Suprapubic skin (tissue), 4 donors: ENCODE measurements at places on chromosomes 12 and 14.

- no peak for DNase-seq
Measured at GRCh38 chr12:127761880-127762279, 505.1 kb upstream of the TMEM132C start.

GRCh38 chr12:53472056-53472582 lies 20.2 kb downstream of the PCBP2 start:
- no peak for DNase-seq

DNA sequence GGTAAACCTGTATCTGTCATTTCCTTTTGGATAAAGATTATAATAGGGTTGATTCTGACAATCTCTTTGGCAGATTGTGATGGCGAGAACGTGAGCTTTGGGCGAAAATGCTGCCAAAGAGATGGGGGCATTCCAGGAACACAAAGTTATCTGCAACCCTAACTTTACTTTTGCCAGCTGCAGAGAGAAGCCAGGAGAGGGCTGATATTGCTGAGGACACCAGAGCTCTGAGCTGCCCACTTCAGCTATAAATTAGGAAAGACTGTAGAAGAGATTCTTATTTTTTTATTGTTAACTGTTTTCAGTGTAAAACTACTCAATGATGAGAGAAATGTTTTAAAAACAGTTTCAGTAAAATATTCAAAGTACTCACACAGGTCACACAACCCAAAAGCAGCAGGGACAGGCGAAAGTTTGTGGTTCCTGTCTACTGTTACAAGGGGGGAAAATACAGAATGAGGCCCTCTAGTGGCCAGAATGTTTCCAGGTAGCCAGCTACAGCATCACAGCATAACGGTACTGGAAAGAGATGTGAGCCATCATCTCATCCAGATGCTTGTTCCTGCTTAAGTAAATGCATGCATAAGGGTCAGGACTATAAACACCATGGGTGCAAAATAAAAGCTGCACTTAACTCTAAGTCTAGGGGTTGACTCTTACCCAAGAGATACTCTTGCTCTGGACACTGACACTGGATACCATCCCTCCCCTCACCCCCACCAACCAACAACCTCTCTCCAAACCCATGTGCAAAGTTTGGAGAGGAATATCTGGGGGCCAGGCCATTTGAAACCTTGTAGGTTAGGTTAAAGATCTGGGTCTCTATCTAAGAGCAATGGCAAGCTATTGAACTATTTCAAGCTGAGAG lies 498.4 kb downstream of the RMST start:
- no peak for DNase-seq

DNA sequence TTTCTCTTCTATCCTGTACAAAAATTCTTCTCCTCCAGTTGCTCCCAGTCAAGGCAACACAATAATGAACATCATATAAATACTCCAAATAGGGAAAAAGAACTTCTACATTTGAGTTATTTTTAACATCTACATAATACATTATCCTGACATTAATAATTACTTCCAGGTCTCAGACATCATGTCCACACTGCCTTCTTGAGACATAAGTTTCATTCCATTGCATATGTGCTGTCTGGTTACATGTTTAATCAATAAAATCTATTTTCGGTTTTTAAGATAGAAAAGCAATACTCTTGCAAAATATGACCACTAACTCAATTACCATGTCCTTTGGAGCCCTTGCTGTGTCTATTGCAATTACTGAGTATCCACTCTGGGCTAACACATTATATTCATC lies 881.9 kb downstream of the GALC start:
- DNase-seq: no peak

DNA sequence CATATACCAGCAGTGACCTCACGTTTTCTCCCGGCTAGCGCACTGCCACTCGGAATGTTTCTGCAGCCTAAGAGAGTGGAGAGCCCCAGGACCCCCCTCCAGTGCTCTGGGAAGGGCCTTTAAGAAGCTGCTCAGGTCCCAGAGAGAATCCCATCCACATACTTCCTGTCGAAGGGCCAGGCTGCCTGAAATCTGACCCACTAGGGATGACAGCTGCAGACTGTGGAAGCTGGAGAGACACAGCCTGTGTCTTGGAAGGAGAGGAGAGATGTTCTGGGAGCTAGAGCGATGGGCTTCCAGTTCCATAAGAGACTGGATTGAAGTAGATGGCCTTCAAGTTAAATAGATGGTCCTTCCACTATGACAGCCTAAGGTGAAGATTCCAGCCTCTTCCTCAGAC lies 54.4 kb downstream of the IQSEC3 start:
- DNase-seq: no peak
